GDM1 (cell line): ENCODE measurements at places on chromosomes 6 and 20.

DNA sequence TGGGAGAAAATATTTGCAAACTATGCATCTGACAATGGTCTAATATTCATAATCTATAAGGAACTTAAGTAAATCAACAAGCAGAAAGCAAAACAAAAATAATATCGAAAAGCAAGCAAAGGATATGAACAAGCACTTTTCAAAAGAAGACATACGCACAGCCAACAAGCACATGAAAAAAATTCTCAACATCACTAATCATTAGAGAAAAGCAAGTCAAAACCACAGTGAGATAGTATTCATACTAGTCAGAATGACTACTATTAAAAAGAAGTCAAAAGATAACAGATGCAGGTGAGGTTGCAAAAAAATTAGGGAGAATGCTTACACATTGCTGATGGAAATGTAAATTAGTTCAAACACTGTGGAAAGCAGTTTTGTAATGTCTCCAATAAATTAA lies 410.2 kb downstream of the MMUT start:
- DNase-seq: no peak

DNA sequence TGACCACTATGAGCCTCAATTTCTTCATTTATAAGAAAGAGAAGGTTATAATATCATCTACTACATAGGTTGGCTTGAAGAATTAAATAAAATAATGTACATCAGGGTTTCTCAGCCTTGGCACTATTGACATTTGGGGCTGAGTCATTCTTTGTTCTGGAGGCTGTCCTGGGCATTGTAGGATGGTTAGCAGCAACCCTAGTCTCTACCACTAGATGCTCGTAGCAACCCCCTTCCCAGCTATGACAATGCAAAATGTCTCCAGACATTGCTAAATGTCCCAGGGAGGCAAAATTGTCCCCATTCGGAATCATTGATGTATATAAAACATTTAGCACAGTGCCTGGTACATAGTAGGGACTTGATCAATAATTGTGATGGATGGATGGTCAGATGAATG lies 152.1 kb downstream of the KHDC1L start:
- DNase-seq: no peak

DNA sequence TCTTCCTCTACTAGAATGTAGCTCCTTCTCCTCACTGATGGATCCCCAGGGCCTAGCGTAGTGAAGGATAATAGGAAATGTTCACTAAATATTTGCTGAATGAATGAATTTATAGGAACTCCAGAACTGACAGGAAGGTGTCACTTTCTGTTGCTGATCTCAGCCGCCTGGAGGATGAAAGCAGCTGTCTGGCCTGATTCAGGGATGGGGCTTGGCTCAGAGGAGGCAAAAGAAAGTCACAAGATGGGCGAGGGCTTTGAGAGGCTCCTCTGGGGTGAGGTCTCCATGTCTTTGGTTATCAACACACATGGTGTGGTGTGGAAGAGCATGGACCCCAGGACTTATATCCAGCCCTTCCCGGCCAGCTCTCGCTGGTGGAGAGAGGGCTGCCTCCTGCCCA lies 11.5 kb upstream of the CCDC167 start:
- DNase-seq: no peak

GRCh38 chr6:85772641-85773040 lies 130.0 kb upstream of the SYNCRIP start:
- DNase-seq: no peak

DNA sequence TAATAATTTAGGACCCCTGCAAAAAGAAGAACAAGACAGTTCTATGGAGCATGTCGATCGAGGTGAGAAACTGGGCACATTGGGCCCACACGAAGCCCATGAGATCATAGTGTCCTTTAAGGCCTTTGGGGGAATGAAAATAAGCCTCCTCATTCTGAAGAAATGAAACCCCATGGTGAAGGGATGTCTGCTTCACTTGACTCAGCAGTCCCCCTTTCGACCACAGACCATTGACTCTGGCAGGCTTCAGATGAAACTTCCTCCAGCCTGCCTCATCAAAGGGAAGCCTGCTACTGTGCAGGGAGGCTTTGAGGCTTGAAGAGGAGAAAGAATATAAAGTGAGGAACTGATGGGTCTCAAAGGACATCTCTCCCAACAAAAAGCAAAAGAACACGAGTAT lies 144.2 kb upstream of the FBXL4 start:
- DNase-seq: no peak

DNA sequence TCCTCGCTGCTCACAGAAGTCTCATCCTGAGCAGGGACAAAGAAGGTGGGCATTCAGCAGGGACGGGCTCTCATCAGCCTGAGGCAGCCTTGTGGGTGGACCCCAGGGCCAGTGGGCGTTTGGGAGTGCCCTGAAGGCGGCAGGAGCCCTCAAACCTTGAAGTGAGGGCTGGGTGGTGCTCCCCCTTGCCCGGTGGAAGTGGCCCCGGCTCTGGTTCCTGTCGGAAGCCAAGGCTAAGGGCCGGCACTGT lies 110.5 kb downstream of the NOL4L start:
- DNase-seq: no peak

- no peak for DNase-seq
Measured at GRCh38 chr6:157538168-157538567, 157.2 kb downstream of the ZDHHC14 start.

GRCh38 chr20:695165-695866 lies 19.7 kb upstream of the SCRT2 start:
- DNase-seq: no peak

DNA sequence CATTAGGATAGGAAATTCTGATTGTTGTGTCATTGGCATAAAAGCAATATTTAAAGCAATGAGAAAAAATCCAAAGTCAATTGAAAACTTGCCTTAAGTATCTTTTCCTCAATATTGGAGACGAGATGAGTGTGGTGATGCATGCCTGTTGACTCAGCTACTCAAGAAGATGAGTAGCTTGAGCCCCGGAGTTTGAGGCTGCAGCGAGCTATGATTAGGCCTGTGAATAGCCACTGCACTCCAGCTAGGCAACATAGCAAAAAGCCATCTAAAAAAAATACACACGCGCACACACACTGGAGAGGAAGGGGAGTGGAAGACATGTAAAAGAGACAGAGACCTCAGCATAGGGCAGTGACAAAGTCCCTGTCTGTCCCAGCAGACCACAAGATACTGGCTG lies 9.7 kb upstream of the MARCKS start:
- DNase-seq: no peak

GRCh38 chr6:118709859-118710350 lies 58.5 kb upstream of the CEP85L start:
- peak; percentile 75 for DNase-seq

GRCh38 chr6:34922177-34922663 lies 33.2 kb downstream of the ANKS1A start:
- no peak for DNase-seq

DNA sequence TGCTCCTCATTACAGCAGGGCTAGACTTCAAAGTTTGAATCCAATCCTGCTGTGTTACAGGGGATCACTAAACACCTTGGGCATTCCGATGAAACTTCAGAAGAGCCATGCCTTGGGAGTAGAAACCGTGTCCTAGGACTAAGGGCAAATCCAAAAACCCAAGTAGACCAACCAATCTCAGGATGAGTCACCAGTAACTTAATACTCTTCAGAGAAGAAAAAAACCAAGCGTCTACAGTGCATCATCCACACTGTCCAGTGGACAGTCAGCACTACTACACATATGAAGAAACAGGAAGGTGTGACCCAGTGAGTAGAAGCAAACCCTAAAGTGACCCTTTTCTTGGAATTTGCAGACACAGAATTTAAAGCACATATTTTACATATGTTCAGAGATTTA lies 39.5 kb upstream of the VAPB start:
- DNase-seq: no peak

DNA sequence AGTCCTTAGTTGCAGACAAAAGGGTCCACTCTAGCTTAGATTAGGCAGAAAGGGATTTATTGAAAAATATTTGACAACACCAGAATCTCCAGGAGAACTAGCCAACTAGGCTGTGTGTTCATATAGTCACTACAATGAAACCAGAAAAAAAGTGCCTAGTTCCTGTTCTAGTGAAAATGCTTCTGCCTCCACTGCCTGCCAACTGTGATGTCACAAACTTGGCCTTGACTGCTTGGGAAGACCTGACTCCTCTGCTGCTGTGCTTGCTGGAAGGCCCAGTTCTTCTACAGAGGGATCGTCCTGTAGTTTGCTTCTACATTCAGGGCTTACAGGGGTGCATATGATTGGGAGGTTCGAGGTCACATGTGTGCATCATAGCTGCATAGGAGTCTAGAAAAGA lies 40.3 kb upstream of the XRN2 start:
- DNase-seq: no peak

DNA sequence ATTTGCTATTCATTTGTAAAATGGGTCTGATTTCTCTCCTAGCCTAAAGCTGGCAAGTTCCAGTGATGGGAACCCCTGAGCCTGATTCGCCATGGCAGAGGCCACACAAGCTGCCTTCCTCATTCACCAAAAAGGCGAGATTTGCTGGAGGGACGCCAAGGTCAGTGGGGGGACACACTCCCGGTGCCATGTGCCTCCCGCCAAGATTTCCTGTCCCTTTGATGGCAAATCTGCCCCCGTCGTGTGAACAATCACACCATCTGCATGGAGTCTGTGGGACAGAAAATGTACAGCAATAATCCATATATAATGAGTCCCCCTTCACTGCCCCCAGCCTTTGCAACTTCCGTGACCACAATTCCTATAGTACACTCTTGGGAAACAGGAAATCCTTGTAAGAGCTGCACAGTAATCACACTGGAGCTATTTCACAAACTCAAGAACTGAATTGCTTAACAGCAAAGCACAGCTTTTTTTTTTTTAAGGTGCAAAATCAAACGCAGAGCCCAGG lies 15.7 kb upstream of the IGF2R start:
- no peak for DNase-seq

GRCh38 chr6:75419416-75419815 lies 74.2 kb downstream of the FILIP1 start:
- no peak for DNase-seq

- no peak for DNase-seq
Measured at GRCh38 chr6:141744194-141744925, 388.4 kb upstream of the GJE1 start.

DNA sequence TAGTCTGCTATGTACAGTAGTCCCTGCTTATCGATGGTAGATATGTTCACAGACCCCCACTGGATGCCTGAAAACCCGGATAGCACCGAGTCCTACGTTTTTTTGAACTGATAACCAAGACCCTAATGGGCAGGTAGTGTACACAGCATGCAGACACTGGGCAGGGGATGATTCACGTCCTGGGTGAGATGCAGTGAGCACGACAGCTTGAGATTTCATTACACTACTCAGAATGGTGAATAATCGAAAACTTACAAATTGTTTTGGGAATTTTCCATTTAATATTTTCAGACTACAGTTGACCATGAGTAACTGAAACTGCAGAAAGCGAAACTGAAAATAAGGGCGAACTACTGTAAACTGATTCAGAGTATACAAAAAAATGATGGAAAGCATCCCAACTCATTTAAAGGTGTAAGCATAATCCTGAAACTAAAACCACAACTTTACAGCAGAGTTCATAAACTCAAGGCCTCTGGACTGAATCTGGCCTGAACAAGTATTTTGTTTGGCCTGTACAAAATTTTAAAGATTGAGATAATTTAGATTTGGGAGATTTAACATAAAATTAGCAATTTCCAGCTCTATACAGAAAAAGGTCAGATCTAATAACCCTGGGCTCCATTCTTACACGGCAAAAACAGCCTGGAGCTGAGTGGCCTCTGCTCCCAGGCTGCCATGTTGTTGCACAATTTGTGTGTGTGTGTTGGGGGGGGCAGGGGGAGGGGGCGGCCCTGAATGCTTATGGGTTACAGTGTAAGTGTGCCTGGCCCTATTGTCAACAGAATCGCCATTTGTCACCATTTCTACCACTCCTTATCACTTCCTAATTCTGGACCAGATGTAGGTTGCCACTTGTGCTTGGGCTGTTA lies 34.9 kb downstream of the RNF24 start:
- no peak for DNase-seq

DNA sequence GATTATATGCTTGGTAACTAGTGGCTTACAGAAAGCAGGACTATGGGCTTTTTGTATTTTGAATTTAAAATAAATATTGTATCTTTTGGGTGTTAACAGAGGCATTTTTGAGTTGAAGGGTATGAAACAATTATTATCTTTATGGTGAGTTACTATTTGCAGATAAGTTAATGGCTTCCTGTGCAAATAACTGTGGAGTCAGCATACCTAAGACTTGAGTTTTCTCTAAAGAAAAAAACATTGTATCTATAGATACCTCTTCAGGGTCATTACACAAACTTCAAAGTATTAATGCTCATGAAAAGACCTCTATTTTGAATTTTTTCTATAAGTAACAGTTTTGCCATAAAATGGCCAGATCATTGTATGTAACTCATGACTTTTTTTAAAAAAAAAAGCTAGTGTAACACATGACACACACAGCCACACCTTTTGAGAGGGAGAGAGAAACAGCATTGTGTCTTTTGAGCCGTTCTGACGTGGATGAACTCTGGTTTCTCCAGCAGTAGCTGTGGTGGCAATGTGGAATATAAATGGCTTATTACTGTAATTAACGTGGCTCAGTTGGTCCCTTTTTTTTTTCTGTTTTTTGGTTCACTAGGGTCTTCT lies 36.3 kb downstream of the PLEKHG1 start:
- no peak for DNase-seq

- no peak for DNase-seq
Measured at GRCh38 chr6:154356113-154356512, 490 bp downstream of the IPCEF1 start.

- DNase-seq: no peak
Measured at GRCh38 chr6:137550535-137550934, 56.3 kb upstream of the OLIG3 start.

DNA sequence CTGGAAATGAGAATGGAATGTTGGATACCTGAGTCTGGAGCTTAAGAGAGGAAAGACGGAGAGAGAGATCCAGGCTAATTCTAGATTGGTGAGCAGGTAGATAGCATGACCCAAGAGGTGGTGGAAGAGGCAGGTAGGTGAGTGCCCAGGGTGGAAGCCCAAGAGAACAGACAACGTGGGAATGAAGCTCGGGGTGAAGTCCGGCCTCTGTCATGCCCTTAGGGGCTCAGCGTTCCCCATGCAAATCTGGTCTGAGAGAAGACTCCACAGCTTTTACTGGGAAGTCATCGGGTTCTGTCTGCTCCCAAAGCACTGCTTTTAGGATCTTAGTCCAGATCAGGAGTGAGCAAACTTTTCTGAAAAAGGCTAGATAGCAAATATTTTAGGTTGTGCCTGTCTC lies 3.6 kb downstream of the NELFCD start:
- DNase-seq: no peak

- no peak for DNase-seq
Measured at GRCh38 chr6:143555582-143555981, 44.1 kb upstream of the FUCA2 start.

DNA sequence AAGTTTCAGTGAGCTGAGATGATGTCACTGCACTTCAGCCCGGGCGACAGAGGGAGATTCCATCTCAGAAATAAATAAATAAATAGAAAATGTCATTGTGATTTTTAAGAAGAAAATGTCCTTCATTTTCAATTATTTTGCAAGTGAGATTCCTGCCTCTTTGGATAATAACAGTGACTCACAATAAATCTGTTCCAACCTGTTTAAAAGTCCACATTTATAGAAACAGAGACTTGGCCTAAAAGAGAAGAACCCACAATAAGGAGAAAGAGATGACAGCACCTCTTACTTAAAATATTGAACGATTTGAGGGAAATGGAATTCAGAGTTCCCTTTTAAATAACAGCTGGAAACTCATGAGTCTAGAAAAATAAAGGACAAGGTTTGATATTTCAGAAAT lies 373.4 kb upstream of the NOX3 start:
- DNase-seq: no peak

GRCh38 chr6:111406200-111406721 lies 76.8 kb downstream of the REV3L start:
- no peak for DNase-seq

- DNase-seq: no peak
Measured at GRCh38 chr6:13285705-13286104, 42.6 kb downstream of the TBC1D7 start.

- DNase-seq: no peak
Measured at GRCh38 chr6:94045099-94045829, 625.9 kb upstream of the EPHA7 start.
